Smooth muscle cell of the coronary artery (primary cell): ENCODE measurements at places on chromosomes 5 and 9. TPM values are rescaled to one million over a fixed set of nuclear protein-coding genes. Genes with fewer than 3 reads are reported as not detected.

JAKMIP2 gene
- 0.15 TPM in 1 of 2 replicates, not detected in the other for total RNA-seq

PAEP gene
- total RNA-seq: not detected in 2 replicates

CLTA gene
- total RNA-seq: 185 and 417 TPM in 2 replicates

C5orf52 gene
- not detected in 2 replicates for total RNA-seq

TNFSF15 gene
- under 0.01 and 0.12 TPM in 2 replicates for total RNA-seq

ABCA2 gene
- 13.4 and 39.3 TPM in 2 replicates for total RNA-seq

ANGPTL2 gene
- total RNA-seq: 3.8 and 73.2 TPM in 2 replicates

SLC6A19 gene
- total RNA-seq: not detected in 2 replicates
